ENCODE measurements at places on chromosomes 7 and 10.

- no peak for DNase-seq
Measured at GRCh38 chr10:70916241-70916640, 27.9 kb upstream of the PCBD1 start.

DNA sequence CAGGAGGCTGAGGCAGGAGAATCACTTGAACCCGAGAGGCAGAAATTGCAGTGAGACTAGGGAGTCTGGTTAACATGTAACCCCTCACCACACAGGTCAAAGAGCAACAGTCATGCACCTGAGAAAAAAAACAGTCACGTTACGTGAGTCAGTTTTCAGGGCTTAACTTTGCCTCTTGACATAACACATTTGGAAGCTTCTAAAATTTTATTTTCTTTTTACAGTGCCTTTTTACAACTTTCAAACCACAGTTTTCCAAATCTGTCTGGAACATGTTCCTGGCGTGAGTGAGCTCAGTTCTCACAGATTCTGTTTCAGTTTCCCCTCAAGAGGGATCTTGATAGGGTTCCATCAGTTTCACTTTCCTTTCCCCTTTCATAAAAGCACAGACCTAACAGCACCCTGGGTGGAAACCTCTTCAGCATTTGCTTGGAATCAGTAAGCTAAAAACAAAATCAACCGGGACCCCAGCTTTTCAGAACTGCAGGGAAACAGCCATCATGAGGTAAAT is 4.4 kb downstream of the IFIT3 start:
- DNase-seq, result peak; percentile 91

- DNase-seq, result no peak
Measured at GRCh38 chr7:14207138-14207537, 217.7 kb upstream of the ETV1 start.

- DNase-seq, result no peak
Measured at GRCh38 chr7:70665997-70666396, 465.9 kb upstream of the GALNT17 start.

- DNase-seq, result peak; percentile 59
Measured at GRCh38 chr7:15424468-15424867, 137.3 kb downstream of the AGMO start.

GRCh38 chr10:46077731-46078413 is 31.8 kb upstream of the MSMB start:
- DNase-seq, result no peak

DNA sequence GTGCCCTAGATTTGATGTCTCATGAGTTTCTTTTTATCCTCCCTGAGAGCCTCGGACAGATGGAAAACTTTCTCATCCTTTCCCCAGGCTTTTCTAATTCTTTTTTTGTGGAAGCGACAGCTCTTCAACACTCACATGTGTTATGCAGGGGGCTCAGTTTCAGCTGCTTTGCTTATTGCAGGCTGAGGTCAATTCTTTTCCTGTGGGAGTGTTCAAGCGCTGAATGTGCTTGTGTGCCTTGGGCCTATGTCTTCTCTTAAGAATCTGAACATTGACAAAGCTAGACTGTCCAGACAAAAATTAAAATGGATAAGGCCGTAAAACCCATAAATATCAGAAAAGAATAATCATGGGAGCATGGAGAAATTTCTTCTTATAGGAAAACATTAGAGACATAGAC is 125.2 kb upstream of the STEAP4 start:
- DNase-seq, result no peak

DNA sequence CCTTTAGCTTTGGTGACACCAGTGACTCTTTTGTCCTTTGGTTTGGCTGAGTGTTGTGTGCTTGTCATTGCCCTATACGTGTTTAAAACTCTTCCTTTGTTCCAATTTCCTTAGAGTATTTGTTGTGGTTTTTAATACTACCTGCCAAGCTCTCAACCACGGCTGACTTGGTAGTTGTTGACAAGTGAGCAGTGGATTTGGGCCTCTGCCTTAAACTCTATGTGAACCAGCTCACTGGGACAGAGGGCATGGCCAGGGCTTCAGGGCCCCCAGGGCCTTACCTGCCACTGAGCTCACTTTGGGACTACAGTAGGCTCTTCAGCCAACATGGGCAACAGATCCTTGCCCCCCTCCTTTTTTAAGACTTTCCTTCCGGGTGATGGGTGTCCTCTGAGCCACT is 9.6 kb upstream of the DMBT1 start:
- no peak for DNase-seq

- no peak for DNase-seq
Measured at GRCh38 chr7:131657881-131658280, 101.5 kb upstream of the PODXL start.

GRCh38 chr10:44166441-44166840 is 218.5 kb downstream of the CXCL12 start:
- DNase-seq, result no peak

DNA sequence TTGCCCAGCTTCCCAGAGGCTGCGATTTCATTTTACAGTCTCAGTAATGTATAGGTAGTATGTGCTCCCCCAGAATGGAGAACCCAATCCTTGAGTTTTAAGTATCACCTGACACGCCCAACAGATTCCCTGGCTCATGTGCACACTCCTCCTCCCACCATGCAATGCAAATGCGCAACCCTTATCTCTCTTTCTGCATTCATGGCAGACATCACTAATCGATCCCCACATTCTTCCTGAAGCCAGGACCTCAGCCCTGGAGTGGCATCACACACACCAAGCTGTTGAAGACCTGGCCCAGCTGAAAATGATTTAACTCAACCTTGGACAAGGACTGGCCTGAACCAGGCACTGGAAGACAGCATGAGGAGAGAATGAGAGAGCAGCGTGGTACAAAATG is 68.4 kb downstream of the ZRANB1 start:
- DNase-seq, result no peak

- no peak for DNase-seq
Measured at GRCh38 chr7:138816650-138817049, 18.7 kb upstream of the ATP6V0A4 start.

GRCh38 chr10:103454026-103454425 is 1.9 kb upstream of the CALHM2 start:
- DNase-seq, result no peak

GRCh38 chr7:74287303-74288033 is 1.7 kb upstream of the CLIP2 start:
- no peak for DNase-seq

DNA sequence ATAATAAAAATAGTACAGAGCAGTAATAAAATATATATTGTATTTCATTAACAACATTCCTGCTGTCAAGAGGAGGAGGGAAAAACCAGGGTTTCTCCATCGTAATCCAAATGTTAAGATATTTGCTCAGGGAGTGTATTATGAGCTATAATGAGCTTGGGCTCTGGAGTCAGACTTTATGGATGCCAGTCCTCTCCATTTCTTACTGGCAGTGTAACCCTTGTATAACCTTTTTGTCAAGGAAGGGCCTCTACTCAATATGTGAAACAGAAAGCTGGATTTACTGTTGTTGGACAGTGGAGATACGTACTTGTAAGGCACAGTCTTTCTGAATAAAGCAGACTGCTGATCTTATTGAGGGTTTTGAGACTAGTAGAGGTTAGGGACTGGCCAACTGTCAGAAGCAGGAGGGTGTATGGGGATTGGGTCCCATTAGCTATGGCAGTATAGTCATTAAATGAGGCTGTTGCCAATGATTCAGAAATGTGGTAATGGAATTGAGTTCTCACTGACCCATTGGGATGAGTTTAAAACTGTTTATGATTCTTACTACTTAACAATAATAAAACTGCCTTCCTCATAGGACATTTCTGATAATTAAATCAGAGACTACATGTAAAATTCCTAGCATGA is 56.5 kb downstream of the ZNF277 start:
- DNase-seq, result peak; percentile 5

- no peak for DNase-seq
Measured at GRCh38 chr10:66877361-66877760, 48.5 kb upstream of the LRRTM3 start.

DNA sequence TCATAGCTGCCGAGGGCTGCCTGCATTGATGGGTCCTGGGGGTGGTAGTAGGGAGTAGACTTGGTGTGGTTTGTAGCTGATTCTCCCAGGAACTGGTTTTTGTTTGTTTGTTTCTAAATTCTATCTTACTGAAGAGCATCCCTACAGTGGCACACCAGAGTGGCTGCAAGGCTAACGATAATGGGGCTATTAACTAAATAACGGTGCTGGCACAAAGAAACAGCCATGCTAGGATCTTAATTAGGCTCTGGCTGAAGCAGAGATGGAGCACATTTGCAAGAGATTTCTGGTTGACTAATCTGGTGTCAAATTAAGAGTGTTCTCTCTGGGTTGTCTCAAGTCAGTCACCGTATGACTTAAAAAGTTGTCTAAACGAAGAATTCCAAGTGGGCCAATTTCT is 590.0 kb downstream of the NRG3 start:
- no peak for DNase-seq

- peak; percentile 61 for DNase-seq
Measured at GRCh38 chr10:113945075-113945686, 90.7 kb downstream of the NHLRC2 start.

DNA sequence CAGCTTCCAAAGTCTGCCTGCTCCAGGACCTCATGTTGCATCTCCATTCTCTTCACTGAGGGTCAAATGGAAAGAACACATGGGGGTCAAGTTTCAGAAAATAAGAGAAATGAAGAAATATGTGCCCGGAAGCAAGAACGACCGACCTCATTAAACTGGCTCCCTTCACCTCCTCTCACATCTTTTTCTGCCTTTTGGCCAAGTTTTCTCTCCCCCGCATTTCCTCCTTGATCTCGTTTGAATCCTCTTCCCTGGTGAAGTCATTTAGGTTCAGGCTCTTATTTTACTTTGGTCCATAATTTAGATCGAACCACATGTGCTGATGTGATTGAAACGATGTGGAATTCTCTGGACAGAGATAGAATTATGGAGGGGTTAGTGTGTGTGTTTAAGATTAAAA is 44.2 kb downstream of the EGFR start:
- no peak for DNase-seq

DNA sequence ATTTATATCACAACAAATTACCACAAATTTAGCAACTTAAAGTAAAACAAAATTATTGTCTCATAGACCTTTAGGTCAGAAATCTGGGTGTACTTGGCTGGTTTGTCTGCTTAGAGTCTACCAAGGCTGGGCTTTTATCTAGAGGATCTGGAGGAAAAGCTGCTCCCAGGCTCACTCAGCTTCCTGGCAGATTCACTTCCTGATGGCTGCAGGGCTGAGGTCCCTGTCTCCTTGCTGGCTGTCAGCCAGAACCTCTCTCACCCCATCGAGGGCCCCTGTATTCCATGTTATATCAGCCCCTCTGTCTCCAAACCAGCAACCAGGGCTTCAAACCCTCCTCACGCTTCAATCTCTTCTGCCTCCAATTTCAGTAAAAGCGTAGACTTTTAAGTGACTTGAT is 734.9 kb downstream of the NRG3 start:
- DNase-seq, result no peak

- DNase-seq, result no peak
Measured at GRCh38 chr7:115613836-115614235, 416.7 kb downstream of the TFEC start.

- no peak for DNase-seq
Measured at GRCh38 chr10:785861-786214, 96.4 kb upstream of the DIP2C start.

- no peak for DNase-seq
Measured at GRCh38 chr7:49707891-49708290, 65.5 kb upstream of the VWC2 start.

- DNase-seq, result no peak
Measured at GRCh38 chr7:98090116-98090515, 16.5 kb upstream of the LMTK2 start.

GRCh38 chr7:138798836-138799235 is 840 bp upstream of the ATP6V0A4 start:
- no peak for DNase-seq

DNA sequence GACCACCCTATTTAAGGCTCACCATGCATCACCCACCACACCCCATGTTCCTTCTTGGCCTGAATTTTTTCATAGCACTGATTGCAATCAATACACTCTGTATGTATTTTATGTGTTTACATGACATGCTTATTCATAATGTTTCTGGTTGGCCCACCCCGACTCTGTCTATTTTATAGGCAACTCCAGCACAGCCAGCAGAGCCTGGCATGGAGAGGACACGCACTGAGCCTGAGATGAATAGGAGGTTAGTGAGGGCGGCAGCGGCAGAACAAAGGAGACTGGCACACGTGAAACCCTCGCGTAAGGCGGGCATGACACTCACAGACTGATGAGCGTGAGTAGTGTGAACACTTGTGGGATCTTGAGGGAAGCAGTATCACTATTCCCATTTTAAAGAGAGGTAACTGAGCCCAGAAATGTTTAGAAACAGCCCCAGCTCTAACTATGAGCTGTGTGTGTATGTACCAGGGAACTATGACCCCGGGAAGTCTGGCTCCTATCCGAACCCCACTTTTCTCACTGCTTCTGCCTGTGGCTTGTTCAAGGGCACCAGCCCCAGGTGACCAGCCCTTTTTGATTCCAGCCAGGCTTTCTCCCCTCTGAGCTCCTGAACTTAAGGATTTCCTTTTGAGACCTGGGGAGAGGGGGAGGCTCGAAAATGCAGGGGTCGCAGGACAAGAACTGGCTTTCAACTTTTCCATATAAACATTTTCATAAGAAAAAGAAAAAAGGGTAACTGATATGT is 113.3 kb downstream of the ARHGAP22 start:
- DNase-seq, result no peak

DNA sequence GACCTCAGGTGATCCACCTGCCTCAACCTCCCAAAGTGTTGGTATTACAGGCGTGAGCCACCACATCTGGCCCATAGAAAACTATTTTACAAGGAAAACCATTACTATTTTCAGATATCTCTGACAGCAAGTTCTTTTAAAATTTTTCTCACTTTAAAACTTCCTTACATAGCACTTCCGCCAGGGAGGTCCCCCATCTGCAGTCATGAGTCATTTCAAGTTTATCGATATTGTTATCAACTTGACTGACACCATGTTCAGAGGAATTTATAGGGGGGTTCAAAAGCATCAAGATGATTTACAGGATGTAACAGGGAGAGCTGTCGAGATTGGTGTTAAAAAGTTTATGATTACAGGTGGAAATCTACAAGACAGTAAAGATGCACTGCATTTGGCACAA is 88.8 kb downstream of the NRBF2 start:
- no peak for DNase-seq

DNA sequence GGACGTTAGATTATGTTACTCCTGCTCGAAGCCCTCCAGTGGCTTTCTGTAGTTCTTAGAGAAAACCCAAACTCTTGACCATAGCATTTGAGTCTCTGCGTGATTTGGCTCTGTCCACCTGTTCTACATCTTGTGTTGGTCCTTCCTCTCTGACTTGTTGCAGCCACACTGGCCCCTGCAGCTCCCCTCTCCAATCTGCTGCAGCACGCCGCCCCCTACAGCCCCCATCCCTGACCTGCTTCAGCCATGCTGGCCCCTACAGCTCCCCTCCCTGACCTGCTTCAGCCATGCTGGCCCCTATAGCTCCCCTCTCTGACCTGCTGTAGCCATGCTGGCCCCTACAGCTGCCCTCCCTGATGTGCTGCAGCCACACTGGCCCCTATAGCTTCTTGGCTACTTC is 29.2 kb downstream of the TRRAP start:
- no peak for DNase-seq

GRCh38 chr7:80496586-80496985 is 15.3 kb downstream of the GNAT3 start:
- no peak for DNase-seq

GRCh38 chr7:98225913-98226614 is 14.8 kb downstream of the BHLHA15 start:
- no peak for DNase-seq

GRCh38 chr7:149031353-149031910 is 3.1 kb upstream of the PDIA4 start:
- no peak for DNase-seq

GRCh38 chr7:5177060-5177459 is 13.0 kb upstream of the WIPI2 start:
- no peak for DNase-seq

GRCh38 chr10:69056129-69056528 is 31.8 kb upstream of the SRGN start:
- DNase-seq, result no peak

All from mesenchymal stem cell (in vitro differentiated cells and primary cell).